Activated naive CD8-positive, alpha-beta T cell treated with anti-CD3 and anti-CD28 coated beads for 36 hours (primary cell): ENCODE measurements at places on chromosomes 3 and 15. TPM values are rescaled to one million over a fixed set of nuclear protein-coding genes. Genes with fewer than 3 reads are reported as not detected.

Gene ITIH3
- not detected for total RNA-seq

Gene SEMA3F
- total RNA-seq = 0.10 TPM

Gene HHLA2
- 1.1 TPM for total RNA-seq

Gene GOLIM4
- total RNA-seq = 6.5 TPM

Gene ADAMTS17
- total RNA-seq = 3.6 TPM

Gene ESYT3
- 0.52 TPM for total RNA-seq

Gene CDCP1
- total RNA-seq = 0.82 TPM

Gene PLCB2
- total RNA-seq = 40.8 TPM

Gene GOLGA6L4
- total RNA-seq = 0.86 TPM

Gene RTP4
- total RNA-seq = 4.6 TPM

Gene CAMK1
- total RNA-seq = 25.7 TPM

Gene MOBP
- not detected for total RNA-seq

Gene CFAP92
- 0.56 TPM for total RNA-seq

Gene ZMAT3
- 10.7 TPM for total RNA-seq

Gene RBMS3
- 1.6 TPM for total RNA-seq

Gene SCG5
- 0.58 TPM for total RNA-seq

Gene DAZL
- not detected for total RNA-seq

Gene CP
- not detected for total RNA-seq

Gene SERINC4
- total RNA-seq = 0.14 TPM

Gene CCR5
- total RNA-seq = 0.21 TPM

Gene VGLL3
- not detected for total RNA-seq

Gene XYLB
- total RNA-seq = 6.0 TPM

Gene MUC20
- 0.29 TPM for total RNA-seq

Gene ATP2B2
- total RNA-seq = not detected

Gene FAM227B
- total RNA-seq = 4.1 TPM

Gene FOXB1
- 0.14 TPM for total RNA-seq

Gene TP63
- total RNA-seq = not detected

Gene ATP13A5
- not detected for total RNA-seq

Gene HIGD2B
- total RNA-seq = not detected

Gene LRCH3
- 34.4 TPM for total RNA-seq

Gene CCDC54
- total RNA-seq = not detected

Gene ACKR4
- 0.10 TPM for total RNA-seq

Gene GUCA1C
- total RNA-seq = not detected

Gene CLRN1
- total RNA-seq = not detected

Gene NOX5
- not detected for total RNA-seq

Gene GABRR3
- not detected for total RNA-seq

Gene NUDT16
- 5.7 TPM for total RNA-seq

Gene GOLGA8T
- not detected for total RNA-seq

Gene LRRC2
- total RNA-seq = not detected

Gene NR1I2
- 1.2 TPM for total RNA-seq

Gene SLC7A14
- total RNA-seq = not detected

Gene IFT122
- total RNA-seq = 15.6 TPM

Gene ANKDD1A
- total RNA-seq = 2.9 TPM
